ENCODE measurements at places on chromosomes 16 and 17.

- no peak for DNase-seq
These were observed 137.8 kb upstream of the CIBAR2 start for GRCh38 chr16:85250147-85250463.

GRCh38 chr17:75799402-75799801, 14.8 kb downstream of the UNK start:
- no peak for DNase-seq

GRCh38 chr17:12790249-12791106, 1.2 kb downstream of the ARHGAP44 start:
- no peak for DNase-seq

DNA sequence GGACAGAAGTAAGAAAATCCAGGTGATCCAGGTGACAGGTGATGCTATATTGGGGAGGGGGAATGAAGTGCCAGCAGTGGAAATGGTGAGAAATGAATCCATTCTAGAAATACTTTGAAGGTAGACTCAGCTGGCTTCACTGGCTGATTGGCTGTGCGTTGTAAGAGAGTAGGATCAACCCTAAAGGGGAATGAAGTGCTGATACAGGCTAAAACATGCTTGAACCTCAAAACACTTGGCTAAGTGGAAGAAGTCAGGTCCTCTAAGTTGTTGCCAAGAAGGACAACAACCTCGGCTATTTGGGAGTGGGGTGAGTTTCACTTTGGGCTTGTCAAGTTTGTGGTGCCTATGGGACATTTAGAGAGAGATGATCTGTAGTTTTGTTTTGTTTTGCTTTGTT, 24.1 kb upstream of the SCNN1B start:
- DNase-seq, result no peak

DNA sequence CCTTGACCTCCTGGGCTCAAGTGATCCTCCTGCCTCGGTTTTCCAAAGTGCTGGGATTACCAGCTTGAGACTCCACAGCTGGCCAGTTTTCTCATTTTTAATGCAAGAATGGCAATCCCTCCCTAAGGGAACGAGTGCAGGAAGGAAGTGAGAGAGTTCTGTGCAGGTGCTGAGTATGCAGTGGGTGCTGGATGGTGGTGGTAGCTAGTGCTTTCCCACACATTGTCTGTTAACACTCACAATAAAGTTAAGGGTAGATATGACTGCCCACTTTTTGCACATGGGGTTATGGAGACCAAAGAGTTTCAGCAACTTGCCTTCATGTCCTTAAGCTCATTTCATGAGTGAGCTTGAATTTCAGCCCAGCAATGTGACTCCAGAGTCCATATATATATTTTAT, 18.5 kb downstream of the RGS9 start:
- no peak for DNase-seq

GRCh38 chr17:49645654-49646053, 32.2 kb downstream of the SPOP start:
- no peak for DNase-seq

- no peak for DNase-seq
These were observed 44.0 kb downstream of the SPOP start for GRCh38 chr17:49633762-49634484.

DNA sequence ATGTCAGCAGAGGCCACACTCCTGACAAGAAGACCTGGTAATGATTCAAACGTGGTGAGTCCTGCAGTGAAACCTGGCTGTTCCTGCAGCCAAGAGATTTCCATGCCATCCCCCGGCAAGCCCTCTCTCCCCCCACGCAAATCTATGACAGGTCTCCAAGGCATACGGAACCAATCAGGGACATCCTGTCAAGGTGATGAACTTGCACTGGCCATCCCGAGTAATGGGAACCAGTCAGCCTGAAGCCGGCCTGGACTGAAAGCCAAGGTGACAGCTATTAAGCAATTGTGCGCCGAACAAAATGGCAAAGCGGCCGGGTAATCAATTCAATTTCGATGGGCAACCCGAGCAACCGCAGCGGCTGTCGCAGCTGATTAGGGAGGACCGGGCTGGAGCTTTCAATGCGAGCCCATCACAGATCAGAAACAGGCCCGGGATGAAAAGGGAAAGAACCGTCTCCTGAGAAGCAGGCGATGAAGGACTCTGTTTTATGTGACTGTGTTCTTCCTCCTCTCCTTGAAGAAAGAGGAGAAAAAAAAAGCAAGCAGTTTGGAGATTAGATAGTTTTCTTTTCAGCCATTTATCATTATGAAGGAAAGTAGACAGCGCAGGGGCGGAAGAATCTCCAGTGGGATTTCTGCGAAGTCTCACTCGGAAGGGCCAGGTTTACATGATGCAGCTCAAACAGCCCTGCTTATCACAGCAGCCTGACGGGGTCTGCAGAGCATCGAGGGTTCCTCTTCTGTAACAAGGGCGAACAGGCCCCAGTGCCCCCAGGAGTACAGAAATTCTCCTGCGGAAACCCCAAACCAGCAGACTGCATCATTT, 35.2 kb downstream of the TBX4 start:
- DNase-seq, result no peak

- DNase-seq, result no peak
These were observed 530 bp downstream of the PCGF2 start for GRCh38 chr17:38747463-38748148.
